ENCODE measurements at places on chromosomes 12 and 14.

- no peak for DNase-seq
These were observed 298.2 kb downstream of the TMEM132D start for GRCh38 chr12:129605666-129606065.

DNA sequence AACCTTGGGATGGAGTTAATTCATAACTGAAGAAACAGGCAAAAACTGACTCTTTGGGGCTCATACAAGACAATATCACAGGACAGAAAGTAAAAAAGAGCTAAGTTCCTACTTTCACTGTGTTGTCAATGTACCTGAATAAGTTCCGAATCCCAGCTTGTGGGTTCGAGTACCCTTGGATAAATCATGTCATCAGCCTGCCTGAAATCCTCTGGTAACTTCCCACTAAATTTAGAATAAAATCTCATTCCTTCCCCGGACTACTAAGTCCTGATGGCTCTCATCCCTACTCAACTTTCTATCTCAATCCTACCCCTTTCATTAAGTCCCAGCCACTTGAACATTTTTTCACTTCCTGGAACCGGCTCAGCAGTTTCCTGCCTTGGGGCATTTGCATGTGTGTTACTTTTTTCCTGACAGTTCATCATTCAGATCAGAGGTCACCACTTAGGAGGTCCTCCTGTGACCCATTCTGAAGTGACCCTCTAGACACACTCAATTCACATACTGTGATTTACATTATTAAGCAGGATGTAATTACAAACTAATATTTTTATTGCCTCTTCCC, 12.7 kb downstream of the ERP29 start:
- no peak for DNase-seq

DNA sequence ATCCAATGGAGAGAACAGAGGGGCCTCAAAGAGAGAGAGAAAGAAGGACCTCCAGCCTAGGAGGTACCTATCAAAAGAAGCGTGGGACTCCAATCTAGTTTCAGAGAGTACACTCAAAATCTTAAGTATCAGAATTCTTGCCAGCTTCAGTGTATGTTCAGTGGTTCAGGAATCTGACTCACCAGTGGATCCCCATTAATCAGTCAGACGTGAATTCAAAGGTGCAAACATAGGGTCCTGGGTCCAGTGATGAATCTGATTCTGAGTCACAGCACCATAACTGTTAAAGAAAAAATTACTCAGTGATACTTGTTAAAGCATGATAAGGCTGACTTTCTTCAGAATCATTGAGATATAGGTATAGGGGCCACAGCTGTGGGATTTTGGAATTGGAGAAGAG, 33.2 kb downstream of the ETNK1 start:
- no peak for DNase-seq

- no peak for DNase-seq
These were observed 22.3 kb downstream of the SNW1 start for GRCh38 chr14:77738559-77739250.

DNA sequence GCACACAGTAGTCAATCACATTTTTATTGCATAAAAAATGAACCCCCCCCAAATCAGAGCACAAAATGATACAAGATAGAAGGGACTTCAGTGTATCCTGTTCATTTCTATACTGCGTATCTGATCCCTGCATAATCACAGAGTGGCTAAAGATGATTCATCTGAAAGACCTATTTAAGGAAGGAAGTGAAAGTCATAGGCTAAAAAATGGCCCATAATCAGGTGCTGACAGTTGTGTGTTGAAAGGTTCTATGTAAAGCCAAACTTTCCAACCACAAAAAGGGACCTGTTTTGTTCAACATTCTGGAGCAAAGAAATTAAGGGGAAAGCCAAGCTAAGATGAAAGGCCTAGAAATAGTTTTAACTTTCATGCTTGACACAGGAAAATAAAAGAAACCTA, 147.8 kb upstream of the ATP2B1 start:
- DNase-seq, result no peak

DNA sequence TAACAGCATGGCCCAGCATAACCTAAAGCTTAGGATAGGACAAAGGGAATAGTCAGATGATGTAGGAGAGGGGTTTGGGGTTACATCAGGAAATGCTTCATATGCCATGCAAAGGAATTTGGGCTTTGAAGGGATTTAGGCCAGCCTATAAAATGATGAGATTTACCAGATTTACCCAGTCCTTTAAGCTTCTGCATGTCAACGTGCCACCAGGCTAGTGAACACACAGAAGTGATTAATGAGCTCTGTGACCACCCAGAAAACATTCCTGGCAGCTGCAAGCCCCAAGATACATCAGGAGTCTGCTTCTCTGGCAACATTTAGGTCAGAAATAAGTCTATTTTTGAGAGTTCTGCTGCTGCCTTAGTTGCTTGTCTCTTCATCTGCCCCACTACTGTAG, 118.3 kb downstream of the LRIG3 start:
- no peak for DNase-seq

DNA sequence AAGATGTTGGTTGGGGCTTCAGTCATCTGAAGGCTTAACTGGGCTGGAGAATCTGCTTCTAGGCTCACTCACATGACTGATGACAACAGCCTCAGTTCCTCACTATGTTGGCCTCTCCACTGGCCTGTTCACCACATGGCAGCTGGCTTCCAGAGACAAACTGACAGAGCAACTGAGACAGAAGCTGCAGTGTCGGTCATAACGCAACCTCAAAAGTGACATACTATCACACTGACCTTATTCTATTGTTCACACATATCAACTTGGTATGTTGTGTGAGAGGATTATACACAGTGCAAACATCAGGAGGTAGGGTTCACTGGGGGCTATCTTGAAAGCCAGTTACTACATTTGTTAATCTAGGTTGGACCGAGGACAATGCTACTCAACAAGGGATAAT, 92.9 kb downstream of the PAWR start:
- DNase-seq, result no peak

- DNase-seq, result no peak
These were observed 379.8 kb upstream of the PRICKLE1 start for GRCh38 chr12:42969355-42969754.

- no peak for DNase-seq
These were observed 2.6 kb downstream of the GPR68 start for GRCh38 chr14:91241863-91242262.

GRCh38 chr12:90323217-90323616, 614.6 kb upstream of the ATP2B1 start:
- DNase-seq, result no peak

DNA sequence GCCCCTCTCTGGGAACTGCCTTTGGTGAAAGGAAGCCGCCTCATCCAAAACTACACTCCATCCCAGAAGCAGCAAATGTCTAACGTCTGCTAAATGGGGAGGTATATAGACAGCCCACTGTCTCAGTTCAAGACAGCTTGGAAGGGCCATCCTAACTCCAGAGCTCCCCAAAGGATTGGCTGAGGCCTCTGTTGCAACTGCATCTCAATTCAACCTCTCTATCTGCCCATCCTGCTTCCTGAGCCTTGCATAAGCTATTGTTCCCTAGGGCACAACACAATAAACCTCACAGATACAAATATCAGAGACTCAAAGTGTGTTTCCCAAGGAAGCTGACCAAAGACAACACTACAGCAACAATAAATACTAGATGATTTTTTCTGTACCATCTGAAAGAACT, 495.2 kb upstream of the SOX5 start:
- DNase-seq, result no peak

GRCh38 chr14:60691383-60692113, 32.6 kb downstream of the SIX4 start:
- no peak for DNase-seq

GRCh38 chr14:105148604-105149145, 19.9 kb downstream of the JAG2 start:
- no peak for DNase-seq

GRCh38 chr12:53399896-53400295, 19.9 kb downstream of the SP1 start:
- no peak for DNase-seq

- no peak for DNase-seq
These were observed 1535.9 kb upstream of the FLRT2 start for GRCh38 chr14:83994020-83994419.

DNA sequence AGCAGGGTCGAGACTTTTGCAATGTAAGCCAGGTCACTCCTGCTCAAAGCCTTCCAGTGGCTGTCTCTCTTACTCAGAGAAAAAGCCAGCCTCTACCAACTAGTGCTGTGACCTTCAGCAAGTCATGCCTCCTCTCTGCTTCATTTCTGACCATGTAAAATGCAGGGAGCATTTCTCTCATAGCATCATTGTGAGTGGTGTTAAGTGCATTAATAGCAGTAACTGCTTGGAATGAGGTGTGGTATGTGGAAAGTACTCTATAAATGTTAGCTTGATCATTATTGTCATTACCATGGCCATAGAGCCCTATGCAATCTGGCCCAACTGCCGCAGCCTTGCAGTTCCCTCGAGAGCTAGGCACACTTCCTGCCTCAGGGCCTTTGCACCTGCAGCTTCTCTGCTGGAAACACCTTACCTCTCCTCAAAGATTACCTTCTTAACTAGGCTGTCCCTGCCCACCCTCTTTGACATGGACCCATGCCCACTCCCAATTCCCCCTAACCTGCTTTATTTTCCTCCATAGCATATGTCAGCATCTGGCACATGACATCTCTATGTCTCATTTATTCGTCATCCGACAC, 10.9 kb downstream of the PLEKHD1 start:
- DNase-seq, result no peak

GRCh38 chr14:99532310-99532709, 51.1 kb downstream of the CCNK start:
- DNase-seq, result no peak

DNA sequence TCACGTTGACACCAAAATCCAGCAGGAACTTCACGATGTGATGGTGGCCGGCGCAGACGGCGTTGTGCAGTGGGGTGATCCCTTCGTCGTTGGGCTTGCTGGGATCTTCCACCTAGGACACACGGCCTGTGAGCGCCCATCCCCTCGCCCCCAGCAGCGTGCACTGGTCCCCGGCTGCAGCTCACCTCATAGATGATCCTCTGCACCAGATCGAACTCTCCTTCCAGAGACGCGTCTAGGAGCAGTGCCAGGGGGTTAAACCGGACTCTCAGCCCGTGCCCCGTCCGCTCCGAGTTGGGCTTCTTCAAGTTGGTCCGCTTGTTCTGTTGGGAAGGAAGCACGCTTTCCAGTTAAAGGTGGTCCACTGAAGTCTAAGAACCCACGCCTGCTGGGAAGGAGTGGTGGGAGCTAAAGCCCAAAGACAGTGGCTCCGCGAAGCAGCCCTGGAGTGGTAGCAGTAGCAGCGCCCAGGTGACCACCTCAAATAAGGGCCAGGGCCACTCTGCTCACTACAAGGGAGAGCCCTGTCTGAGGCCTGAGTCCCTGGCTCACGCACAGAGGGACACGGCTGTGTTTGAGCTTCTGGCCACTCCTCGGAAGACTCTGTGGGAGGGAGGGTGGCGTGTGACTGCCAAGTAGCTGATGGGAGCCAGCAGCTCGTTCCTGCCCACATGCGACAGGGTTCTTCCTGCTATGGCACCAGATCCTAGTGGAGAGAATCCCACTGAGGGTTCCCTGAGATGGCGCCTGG, 23.3 kb downstream of the ZFYVE21 start:
- DNase-seq, result no peak

GRCh38 chr12:25526778-25527177, 26.3 kb downstream of the LMNTD1 start:
- no peak for DNase-seq

DNA sequence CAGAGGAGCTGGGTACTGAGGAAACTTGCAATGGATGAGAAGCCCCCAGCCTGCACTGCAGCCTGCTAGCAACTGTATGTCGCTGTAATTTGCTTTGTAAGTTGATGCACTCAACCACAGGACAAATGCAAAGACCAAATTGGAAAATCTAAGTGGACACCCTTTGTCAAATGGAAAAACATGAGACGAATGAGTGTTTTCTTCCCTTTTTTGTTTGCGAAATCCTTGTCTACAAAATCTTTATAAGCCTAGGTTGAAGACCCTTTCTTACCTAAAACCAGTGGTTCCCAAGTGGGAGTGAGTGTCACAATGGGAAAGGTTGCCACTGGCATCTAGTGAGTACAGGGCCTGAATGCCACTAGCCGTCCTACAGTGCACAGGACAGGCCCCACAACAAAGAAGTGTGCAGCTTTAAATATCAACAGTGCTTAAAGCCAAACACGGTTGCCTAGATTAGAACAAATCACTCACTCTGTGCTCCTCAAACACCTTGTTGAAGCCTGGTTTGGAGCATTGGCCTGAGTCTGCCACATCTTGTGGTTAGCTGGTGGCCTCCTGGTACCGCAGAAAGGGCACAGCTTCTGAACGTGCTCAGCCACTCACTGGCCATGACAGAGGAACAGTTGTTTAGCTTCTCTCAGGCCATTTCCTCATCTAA, 7.6 kb upstream of the VASH1 start:
- DNase-seq, result no peak

DNA sequence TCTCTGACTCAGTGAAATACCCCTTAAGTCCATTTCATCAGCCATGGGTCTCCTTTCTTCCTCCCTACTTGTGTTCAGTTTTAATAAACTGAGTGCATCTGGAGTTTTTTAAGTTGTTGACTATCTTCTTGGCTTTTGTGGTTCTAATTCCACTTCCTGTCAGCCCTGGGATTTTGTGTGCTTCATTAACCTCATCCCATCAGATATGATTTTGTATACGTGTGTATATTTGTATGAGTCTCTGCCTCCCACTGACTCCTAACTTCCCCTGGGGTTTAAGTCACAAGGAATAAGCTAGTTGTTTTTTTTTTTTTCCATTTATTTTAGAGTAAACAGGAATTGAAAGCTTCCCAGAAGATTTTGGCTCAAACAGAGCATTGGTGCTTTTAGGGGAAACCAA, 62.7 kb downstream of the TTLL5 start:
- DNase-seq, result no peak

DNA sequence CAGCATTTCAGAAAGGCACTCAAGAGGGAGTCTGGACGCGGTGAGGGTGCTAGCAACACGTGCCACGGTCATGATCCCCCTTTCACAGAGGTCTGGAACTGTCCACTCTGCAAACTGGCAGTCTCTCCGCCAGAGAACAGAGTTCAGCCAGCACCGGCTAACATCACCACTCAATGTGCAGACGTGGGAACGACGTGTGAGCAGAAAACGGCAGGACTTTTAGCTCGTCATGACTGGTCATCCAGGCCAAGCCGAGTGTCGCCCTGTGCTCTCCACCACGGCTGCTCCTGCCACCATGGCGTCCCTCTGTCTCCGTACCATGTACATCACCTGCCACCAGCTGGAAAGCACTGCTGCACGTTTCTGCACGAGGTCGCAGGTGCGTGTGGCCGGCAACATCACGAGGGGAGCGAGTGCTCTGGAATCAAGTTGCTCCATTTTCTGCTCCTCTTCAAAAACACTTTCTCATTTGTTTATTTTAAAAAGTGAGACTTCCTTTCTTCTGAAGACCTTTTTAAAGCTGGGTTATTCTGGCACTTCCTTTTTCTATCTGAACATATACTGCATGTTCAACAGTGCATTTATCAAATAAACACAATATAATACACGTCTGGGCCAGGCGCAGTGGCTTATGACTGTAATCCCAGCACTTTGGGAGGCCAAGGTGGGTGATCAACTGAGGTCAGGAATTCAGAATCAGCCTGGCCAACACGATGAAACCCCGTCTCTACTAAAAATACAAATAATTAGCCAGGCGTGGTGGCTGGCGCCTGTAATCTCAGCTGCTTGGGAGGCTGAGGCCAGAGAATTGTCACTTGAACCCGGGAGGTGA, 28.0 kb downstream of the SLC15A4 start:
- no peak for DNase-seq

- DNase-seq, result no peak
These were observed 32.4 kb upstream of the CD69 start for GRCh38 chr12:9792961-9793617.

Data from NCI-H526 treated with DMSO at 0.1 percent for 48 hours (cell line).